ENCODE measurements at places on chromosomes 2 and 18.

DNA sequence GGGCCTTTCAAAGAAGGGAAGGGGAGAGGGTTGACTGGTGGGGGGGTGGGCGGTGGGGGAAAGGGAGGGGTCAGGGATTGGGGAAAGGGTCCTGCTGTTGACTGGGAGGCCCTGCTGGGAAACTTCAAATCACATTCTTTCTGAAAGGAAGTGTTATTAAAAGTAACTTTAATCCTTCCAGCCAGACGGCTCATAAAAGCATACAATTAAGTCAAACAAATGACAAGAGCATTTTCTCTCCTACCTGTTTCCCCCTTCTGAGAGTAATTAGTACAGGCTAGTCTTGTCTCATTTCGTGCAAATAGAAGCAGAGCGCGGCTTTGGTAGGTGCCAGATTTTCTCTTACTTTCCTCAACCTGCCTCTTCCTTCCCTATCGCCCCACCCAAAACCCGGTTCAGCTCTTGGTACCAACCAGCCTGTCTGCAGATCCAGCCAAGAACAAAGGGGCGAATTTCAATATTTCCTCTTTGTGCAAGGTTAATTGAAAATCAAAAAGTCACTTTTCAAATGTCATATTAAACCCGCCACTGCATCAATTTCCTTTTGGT lies 2112.6 kb upstream of the PIK3C3 start:
- DNase-seq = peak; percentile 23

GRCh38 chr18:74456017-74456348 lies 1.1 kb downstream of the DIPK1C start:
- DNase-seq = no peak

DNA sequence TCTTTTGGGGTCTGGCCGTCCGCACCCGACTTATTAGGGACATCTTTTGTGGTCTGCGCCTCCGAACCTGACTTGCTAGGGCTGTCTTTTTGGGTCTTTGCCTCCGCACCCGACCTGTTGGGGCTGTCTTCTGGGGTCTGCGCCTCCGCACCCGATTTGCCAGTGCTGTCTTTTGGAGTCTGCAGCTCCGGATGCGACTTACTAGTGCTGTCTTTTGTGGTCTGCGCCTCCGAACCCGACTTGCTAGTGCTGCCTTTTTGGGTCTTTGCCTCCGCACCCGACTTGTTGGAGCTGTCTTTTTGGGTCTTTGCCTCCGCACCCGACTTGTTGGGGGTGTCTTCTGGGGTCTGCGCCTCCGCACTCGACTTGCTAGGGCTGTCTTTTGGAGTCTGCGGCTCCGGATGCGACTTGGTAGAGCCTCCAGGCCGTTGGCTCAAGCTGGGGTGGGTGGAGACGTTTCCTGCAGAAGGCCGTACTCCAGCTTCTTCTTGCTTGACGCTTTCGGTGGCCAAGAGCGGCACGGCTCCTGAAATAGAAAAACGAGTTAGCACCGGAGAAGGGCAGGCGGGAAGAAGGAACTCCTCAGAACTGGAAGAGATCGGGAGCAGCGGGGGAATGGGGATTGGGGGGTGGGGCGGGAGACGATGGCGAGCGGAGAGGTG lies 498 bp downstream of the TGOLN2 start:
- DNase-seq = peak; percentile 33

DNA sequence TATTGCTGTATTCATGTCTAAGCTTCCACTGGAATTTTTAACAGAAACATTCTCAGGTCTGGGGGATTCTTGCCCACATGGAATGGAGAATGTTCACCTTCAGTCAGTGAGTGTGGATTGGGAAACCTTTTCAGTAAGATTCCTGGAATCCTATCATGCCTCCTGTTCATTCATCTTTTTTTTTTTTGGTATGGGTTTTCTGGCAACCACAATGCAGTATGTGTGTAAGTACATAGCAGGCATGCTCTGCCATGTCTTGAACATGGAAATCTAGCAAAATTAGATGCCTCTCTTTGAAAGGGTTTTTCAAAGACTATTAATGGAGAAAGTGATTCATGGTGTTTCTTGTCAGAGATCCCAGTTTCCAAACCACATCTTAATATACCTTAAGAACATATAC lies 176.5 kb downstream of the LTBP1 start:
- DNase-seq = no peak

- no peak for DNase-seq
These were observed 1250.1 kb upstream of the GYPC start for GRCh38 chr2:125405816-125406215.

GRCh38 chr2:26126074-26126473 lies 46.8 kb upstream of the GAREM2 start:
- DNase-seq = no peak

GRCh38 chr2:10029875-10030223 lies 13.5 kb upstream of the KLF11 start:
- DNase-seq = no peak

- DNase-seq = peak; percentile 58
These were observed 191.9 kb downstream of the ARL4C start for GRCh38 chr2:234304950-234305349.

GRCh38 chr18:14921031-14921430 lies 173.1 kb downstream of the ANKRD30B start:
- no peak for DNase-seq

GRCh38 chr2:163800951-163801381 lies 65.2 kb upstream of the FIGN start:
- no peak for DNase-seq

DNA sequence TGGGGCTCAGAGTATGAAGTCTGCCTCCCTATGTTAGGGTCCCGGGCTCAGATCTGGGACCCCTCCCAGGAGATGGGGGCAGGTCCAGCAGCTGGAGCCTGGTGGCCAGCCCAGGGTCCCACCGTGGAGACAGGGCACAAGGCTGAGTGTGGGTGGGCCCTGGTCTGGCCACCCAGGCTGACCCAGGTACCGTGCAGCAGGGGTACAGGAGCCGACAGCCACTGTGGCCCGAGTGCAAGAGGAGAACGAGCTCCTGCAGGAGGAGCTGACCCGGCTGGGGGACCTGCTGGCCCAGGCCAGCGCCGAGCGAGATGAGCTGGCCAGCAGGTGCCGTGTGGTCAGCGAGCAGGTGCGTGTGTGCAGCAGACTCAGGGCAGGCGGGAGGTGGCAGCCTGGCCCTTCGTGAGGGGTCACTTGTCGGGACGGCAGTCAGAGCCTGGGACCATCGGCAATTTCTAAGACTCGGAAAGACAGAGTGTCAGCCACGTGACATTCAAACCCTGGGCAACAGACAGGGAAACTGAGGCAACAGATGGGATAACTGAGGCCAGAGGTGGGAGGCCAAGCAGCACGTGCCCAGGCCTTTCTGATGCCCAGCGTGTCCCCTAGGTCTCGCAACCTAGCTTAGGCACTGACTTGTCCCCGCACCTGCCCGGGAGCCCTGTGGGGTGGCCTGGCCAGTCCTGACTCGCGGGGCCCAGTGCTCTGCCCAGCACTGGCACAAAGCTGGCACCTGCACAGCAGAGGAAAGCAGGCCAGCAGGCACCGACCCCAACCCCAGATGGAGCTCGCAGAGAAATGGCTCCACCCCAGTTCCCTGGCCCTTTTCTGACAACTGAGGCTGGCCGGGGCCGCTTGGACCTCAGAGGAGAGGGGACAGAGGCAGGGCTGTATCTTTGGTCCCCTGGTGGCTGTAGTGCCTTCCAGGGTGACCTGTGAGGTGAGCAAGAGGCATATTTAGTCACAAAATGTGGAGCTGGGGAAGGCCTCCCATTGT lies 13.9 kb downstream of the CROCC2 start:
- no peak for DNase-seq

DNA sequence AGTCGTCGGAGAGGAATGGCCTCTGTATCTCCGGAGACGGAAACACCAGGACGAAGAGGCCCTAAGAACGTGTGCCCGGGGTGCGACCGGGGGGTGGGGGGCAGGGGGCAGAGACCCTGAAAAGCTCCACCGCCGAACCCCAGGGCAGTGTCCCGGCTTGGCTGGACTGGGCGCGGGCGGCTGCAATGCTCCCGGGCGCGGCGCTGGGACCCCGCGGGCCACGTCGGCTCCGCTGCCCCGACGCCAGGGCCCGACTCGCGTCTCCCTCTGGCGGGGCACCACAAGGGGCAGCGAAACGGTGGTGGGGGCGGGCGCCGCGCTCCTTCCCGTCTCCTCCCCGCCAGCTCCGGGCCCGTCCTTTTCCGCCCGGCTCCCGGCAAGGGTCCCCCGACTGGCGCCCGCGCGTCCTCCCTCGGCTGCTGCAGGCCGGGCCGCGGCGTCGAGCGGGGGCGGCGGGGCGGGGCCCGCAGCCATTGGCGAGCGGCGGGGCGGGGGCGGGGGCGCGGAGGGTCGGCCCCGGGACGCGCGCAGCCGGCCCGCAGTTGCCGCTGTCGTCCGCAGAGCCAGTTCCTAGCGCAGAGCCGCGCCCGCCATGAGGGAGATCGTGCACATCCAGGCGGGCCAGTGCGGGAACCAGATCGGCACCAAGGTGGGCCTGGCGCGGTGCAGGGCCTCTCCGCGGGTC lies at the start of gene TUBB6:
Gene TUBB6 (plus strand): TSS at position 541 of the 685 bp plus-strand sequence. CDS start 52 bp downstream, at position 593.
- DNase-seq = peak; percentile 57

DNA sequence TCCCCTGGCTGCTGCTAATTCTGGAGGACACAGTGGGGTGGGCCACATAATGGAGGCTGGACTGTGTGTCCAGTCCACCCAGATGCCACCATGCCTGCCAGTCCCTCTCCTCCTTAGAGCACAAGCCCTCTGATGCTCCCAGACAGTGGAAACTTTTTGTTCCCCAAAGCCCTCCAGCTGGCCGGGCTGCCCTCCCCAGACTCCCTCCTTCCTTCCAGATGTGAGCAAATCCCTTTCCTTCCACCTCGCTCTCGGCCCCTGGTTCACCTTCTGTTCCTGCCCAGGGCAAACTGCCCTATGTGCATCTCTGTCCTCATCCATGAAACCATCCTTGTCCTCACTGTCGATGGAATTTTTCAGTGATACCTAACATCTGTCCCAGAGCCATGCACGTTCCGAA lies 33.9 kb downstream of the LRRFIP1 start:
- no peak for DNase-seq

DNA sequence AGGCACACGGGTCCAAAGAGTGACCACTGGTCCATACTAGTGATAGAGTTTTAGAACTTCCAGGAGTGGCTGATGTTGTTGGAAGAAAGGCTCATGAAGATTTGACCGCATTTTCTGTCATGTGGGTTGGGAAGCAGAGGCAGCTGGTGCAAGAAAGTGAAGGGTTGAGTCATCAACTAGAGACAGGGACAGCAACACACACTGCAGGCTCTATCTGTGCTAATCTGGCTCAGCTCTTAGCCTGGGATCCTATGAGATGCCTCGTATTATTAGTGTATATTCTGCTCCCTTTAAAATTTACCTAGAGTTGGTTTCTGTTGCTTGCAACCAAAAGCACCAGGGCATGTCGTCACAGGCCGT lies 2.5 kb upstream of the SH3RF3 start:
- no peak for DNase-seq

GRCh38 chr18:76419811-76420210 lies 75.2 kb downstream of the ZNF516 start:
- DNase-seq = no peak

DNA sequence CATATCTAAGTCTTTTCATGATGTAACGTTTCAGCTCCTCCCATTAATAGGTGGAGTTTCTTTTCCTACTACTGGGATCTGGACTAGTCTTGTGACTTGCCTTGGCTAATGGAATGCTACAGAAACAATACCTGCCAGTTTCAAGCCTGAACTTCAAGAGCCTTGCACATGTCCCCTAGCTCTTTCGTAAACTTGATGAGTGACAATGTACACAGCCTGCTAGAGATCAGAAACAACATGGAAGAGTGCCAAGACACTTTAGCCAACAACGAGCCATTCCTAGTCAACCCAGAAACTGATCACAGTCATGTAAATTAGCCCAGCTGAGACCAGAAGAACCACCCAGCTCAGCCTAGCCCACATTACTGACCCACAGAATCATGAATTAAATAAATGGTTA lies 24.8 kb upstream of the STK39 start:
- no peak for DNase-seq

DNA sequence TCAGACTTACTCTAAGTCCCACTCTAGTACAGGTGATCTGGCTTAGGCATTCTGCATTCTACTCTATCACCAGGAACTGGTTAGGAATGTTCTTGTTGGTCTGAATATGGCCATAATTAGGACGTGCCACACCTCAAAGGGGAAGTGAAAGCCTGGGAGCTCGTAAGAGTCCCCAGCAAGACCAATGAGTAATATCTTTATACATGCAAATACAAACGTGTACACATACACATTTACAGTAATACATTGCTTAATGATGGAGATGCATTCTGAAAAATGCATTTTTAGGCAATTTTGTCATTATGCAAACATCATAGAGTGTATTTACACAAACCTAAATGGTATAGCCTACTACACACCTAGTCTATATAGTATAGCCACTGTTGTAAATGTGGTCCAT lies 19.5 kb upstream of the ERCC3 start:
- DNase-seq = no peak

GRCh38 chr2:36246320-36246990 lies 109.1 kb upstream of the CRIM1 start:
- no peak for DNase-seq

GRCh38 chr2:64274399-64275173 lies 130.4 kb upstream of the PELI1 start:
- DNase-seq = no peak

- DNase-seq = no peak
These were observed 24.5 kb downstream of the CYP27A1 start for GRCh38 chr2:218806346-218806978.

- no peak for DNase-seq
These were observed 675 bp upstream of the MLPH start for GRCh38 chr2:237486334-237486818.

GRCh38 chr2:27709326-27709725 lies 45.6 kb downstream of the SLC4A1AP start:
- no peak for DNase-seq

DNA sequence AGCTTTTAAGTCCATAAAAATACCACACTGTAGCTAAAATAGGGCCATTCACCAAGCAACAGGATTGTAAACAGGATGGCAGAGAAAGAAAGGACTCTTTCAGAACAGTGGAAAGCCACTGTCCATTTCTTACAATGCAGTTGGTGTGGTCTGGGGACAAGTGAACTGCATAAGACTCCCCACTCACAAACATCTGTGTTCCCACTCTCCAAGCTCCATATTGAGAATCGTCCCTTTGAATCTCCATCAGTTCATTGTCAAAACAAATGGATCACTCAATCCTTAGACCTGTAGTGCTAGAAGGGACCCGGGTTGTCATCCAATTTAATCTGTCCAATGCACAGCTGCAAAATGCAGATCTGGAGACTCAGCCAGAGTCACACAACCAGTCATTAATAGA lies 347.4 kb upstream of the KLHL29 start:
- no peak for DNase-seq

GRCh38 chr2:85711578-85712060 lies 17.5 kb downstream of the GNLY start:
- no peak for DNase-seq

GRCh38 chr18:73340135-73340977 lies 472.6 kb upstream of the NETO1 start:
- no peak for DNase-seq
